Activated T-helper 9 cell treated with anti-CD3 and anti-CD28 coated beads, Interleukin-2, amount 50 U/mL, for 16 hours (primary cell): ENCODE measurements at places on chromosomes 4 and X.
A peak's percentile ranks its signal among the peaks of the same experiment; 100 is the strongest.

GRCh38 chrX:63959975-63960374, 175.0 kb upstream of the ARHGEF9 start:
- no peak for DNase-seq

DNA sequence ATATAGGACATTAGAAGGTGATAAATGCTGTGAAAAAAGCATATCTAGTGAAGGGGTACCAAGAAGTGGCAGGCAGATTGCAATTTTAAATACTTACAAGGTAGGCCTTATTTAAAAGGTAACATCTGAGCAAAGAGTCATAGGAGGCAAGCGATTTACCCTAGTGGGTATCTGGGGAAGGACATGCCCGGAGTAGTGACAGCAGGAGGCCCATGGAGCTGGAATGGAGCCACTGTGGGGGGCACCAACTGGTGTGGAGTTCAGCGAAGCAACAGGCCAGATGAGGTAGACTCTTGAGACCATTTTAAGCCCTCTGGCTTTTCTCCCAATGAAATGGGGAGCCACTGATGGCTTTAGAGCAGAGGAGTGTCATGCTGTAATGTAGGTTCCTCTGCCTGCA, 37.3 kb downstream of the SEC24D start:
- no peak for DNase-seq

GRCh38 chr4:168863719-168864647, 146.1 kb downstream of the CBR4 start:
- DNase-seq: no peak

- DNase-seq: no peak
Observed at GRCh38 chrX:40158036-40158706, 60.4 kb upstream of the BCOR start.

- no peak for DNase-seq
Observed at GRCh38 chr4:183011213-183011907, 87.7 kb upstream of the WWC2 start.

DNA sequence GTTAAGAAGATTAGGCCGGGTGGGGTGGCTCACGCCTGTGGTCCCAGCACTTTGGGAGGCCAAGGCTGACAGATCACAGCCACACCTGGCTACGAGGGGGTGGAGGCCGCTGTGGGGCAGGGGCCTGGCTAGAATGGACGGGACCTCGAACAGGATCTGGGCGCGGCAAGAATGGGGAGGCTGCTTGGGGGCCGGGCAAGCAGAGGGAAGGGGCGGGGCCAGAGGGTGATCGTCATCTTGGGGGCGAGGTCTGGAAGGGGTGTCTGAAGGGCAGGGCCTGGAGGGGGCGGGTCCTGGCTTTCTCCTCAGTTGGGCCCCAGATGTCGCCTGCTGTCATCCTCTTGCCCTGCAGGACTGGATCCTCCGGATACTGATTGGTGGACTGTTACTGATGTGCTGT, 57.3 kb upstream of the ENPEP start:
- no peak for DNase-seq

- no peak for DNase-seq
Observed at GRCh38 chr4:137700072-137700471, 167.8 kb upstream of the PCDH18 start.

DNA sequence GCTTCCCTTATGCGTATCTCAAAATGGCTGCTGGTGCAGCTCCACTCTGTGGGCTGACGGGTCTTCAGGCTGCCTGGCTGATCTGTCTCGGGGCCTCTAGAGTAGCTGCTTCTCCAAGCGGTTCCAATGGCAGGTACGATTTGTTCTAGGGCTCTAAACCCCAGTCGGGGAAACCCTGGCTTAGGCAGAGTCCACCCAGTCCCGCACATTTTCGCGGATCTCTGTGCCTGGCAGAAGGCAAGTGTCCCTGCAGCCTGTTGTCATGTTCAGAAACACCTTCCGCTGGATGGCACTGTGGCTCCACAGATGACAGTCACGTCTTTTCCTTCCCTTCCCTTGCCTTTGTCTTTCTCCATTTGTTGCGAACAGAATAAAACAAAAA, 54.4 kb downstream of the NBDY start:
- peak; percentile 67 for DNase-seq

DNA sequence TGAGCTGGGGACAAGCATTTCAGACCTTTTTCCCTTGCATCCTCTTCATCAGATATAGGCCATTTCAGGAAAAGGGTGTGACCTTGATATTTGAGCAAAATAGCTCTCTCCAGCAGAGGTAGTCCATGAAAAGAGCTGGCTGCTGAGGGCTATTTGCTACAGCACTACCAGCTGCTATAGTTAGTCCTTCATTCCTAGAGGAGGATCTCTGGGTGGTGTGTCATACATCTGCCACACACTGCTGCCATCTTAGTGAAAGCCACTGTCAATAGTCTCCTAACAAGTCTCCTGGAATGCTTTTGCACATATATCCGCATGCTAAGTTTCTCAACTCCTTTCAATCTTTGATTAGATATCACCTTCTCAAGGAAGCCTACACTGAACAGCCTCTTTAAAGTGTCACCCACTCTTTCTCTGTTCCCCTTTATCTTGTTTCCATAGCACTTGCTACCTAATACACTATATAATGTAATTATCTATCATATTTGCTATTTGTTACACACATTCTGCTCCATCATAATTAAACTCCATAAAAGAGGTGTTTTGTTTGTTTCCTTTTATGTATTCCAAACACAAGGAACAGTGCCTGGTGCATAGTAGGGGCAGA, 131.9 kb downstream of the TBC1D19 start:
- DNase-seq: no peak

DNA sequence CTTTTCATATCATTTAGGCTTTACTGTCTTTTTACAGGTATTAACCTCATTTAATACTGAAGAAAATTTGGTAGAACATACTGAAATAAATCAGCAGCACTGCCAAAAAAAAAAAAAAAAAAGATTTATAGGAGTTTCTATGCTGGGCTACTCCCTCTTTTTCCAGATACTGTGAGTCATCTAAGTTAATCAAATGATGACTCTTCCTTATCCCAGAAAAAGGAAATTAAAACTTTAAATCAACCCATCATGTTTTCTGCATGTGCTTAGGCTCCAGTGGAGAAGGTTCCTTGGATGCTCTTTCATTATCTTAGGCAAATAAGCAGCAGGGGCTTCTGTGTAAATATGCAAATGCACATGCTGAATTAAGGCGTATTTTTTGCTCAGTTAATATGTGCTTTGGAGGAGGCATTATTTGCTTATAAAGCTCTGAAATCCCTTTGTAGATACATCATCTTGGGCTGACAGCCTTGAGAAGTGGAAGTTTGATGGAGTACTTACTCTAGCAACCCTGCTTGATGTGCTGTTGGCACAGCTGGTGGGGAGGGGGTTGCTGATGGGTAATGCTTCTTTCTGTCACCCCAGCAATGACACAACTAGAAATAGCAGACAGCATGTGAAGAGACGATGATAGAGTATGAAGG, 136.1 kb downstream of the C4orf33 start:
- DNase-seq: no peak

- DNase-seq: no peak
Observed at GRCh38 chr4:53608649-53609048, 17.4 kb upstream of the LNX1 start.

DNA sequence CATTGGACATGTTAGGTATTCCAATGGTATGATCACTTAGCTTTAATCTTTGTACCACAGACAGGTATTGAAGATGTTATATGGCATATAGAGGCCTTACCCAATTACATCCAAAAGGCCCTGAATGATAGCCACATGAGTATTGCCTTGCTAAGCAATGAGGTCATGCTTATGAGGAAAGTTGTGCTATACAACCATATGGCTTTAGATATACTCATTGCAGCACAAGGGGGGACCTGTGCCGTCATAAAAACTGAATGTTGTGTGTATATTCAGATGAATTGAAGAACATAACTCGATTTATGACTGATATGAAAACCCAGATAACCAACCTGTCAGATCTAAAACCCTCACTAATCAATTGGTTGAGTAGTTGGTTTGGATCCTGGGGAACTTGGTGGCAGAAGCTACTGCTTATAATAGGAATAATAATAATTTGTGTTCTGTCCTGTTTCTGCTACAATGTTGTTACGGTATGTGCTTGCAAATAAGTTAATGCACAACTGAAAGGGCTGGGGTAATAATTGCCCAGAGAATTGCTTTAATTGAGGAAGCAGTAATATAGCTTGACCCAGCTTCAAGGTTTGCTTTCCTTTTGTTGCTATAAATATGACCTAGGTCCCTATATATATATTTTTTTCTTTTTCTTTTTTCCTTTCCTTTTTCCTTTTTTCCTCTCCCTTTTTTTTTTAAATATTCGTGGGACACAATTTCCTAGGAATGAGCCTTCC, 21.5 kb upstream of the CSTF2 start:
- DNase-seq: no peak

DNA sequence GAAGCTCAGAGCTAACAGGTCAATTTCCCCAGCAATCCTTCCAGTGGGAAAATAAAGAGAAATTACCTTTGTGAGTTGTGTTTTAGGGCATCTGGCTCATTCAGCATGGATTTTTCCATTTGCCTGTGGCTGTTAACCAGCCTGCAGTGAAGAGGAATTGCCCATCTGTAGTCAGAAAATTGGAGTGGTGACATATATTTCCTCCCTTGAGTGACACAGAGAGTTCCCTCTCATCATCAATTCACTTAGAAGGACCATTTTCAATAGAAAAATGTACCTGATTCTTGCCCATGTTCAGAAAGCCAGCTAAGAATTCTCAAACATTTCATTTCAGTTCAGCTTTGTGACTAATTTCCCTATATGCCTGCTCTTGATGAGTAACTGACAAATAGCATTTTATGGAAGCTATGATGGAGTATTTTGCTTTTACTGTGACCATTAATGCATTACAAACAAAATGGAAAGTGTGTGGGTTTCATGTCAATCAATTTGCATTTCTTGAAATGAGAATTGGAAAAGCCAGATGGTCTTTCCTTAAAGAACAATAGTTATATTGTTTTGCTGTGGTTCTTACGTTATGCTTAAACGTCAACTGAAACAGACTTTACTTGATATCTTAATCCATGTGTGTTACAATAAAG, 155.8 kb downstream of the NWD2 start:
- DNase-seq: no peak

DNA sequence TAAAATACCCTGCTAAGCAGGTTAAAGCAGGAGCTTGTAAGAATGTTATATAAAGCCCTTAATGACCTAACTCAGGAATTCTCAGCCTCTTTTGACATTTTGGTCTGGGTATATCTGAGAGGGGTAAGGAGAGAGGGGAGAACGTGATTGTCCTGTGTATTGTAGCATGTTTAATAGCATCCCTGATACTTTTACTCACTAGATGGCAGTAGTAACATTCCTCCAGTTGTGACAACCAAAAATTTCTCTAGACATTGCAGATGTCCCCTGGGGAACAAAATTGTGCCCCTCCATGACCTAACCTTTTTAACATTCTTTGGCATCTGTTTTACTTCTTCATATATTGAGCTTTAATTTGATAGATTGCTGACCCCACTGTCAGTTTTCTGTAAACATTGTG, 17.9 kb downstream of the SMARCA5 start:
- DNase-seq: no peak

DNA sequence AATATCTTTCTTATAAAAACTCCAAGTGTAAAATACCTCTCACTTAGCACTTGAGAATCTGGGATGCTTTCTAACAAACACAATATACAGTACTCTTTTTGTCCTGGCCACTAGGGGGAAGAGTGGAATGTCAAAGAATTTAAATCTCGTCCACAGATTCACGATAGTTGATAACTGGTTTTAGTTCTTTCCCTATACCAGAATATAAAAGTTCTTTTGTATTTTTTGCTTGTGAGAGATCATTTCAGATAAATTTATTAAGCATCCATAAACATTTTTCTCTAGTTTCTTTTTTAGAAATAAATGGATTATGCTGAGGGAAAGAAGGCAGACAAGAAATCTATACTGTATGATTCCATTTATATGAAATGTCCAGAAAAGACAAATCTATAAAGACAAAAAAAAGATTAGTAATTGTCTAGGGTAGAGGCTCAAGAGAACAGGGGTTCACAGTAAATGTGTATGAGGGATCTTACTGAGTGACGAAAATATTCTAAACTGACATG, 50.4 kb downstream of the MGARP start:
- no peak for DNase-seq

- no peak for DNase-seq
Observed at GRCh38 chr4:69030326-69030725, 65.9 kb upstream of the UGT2B7 start.

DNA sequence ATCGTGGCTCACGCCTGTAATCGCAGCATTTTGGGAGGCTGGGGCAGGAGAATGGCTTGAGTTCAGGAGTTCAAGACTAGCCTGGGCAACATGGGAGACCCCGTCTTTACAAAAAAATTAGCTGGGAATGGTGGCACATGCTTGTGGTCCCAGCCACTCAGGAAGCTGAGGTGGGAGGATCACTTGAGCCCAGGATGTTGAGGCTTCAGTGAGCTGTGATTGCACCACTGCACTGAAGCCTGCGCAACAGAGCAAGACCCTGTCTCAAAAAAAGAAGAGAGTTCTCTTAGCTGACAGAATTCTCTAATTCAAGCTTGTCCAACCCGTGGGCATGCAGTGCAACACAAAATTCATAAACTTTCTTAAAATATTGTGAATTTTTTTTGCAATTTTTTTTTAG, 95.6 kb upstream of the CBR4 start:
- DNase-seq: no peak
